Activated CD4-positive, alpha-beta T cell treated with anti-CD3 and anti-CD28 coated beads, Interleukin-2, amount 10 ng/mL, durations not matched to agents 7 days and 5 days (primary cell): ENCODE measurements at places on chromosomes 2 and 18. TPM values are rescaled to one million over a fixed set of nuclear protein-coding genes. Genes with fewer than 3 reads are reported as not detected.

The ELOA2 gene
- total RNA-seq, result not detected

DNA sequence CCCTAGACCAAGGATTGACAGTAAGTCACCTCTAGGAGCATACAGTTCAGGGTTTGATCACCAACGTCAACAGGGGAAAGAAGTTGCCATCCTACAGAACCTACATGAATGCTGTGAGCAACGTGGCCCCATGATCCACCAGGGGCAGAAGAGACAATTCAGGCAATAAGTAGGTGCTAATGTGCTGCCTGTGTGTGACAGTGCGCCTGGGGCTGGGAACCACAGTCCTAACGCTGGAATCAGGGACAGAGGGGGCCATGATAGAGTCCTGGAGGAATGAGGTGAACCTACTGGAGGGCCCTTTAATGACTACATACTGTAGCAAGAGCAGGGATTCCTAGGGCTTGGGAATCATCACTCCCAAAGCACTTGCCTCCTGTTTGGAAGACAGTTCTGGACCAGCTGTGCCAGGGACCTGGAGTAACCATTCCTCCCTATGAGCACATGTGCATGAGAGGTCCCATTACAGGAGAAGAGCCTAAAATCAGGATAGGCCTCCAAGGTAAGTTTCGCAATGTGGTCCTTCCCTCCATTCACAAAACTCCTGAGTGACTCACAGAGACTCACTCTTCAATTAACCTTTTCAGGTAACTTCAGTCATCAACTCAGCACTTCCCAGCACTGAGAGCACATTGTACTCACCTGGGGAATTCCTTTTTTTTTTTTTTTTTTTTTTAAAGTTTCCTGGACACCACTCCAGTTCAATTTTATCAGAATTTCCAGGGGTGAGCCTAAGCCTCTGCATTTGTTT is 214.0 kb downstream of the TMEM163 start:
- H3K4me1 ChIP-seq, result no peaks in the 10 kb centered on the region
- no peaks in the 10 kb centered on the region for H3K36me3 ChIP-seq
- peaks cover 6% of the 10 kb centered on the region for H3K27me3 ChIP-seq
- DNase-seq, result no peak
- no peak overlapping the region for H3K27ac ChIP-seq

DNA sequence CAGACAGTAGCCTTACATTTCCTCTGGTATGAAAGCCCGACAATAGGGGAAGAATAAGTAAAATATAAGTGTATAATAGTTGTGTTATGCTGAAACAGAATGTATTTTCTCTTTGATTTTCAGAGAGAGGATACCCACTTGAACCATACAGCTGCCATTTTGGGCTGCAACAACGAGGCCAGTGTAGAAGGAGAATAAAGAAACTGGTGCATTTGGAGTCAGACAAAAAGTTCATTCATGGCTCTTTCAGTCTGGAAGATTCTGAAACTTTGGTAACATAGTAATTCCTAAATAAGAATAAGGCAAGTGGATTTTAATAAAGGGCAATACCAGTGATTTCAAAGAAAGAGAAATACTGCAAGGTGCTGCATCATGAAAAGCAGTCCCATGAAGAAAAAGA is 610.9 kb downstream of the LRP1B start:
- no peaks in the 10 kb centered on the region for H3K36me3 ChIP-seq
- H3K27ac ChIP-seq, result no peak overlapping the region
- H3K27me3 ChIP-seq, result no peaks in the 10 kb centered on the region
- no peaks in the 10 kb centered on the region for H3K4me1 ChIP-seq
- H3K4me3 ChIP-seq, result no peak overlapping the region

GRCh38 chr2:28565033-28565432 is 69.2 kb downstream of the PLB1 start:
- peaks cover 7% of the 10 kb centered on the region for H3K27me3 ChIP-seq
- peaks cover 3% of the 10 kb centered on the region for H3K36me3 ChIP-seq

DNA sequence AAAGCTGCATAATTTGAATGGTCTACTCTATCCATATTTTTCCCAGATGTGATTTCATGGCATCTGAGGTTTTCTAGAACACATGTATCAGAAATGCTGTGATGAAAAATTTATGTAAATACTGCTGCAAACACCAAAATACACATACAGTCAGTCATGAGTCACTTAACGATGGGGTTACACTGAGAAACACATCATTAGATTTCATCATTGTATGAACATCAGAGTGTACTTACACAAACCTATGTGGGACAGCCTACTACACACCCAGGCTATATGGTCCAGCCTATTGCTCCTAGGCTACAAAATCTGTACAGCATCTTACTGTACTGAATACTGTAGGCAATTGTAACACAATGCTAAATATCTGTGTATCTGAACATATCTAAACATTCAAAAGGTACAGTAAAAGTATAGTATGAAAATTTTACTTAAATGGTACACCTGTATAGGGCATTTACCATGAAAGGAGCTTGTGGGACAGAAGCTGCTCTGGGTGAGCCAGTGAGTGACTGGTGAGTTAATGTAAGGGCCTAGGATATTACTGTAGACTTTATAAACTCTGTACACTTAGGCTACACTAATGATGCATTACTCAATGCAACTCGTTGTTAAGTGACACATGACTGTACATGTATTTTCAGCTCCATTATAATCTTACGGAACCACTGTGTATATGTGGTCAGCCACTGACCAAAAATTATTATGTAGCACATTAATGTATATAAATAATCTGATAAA is 33.5 kb downstream of the PNO1 start:
- H3K36me3 ChIP-seq, result peaks cover 10% of the 10 kb centered on the region
- H3K27me3 ChIP-seq, result no peaks in the 10 kb centered on the region
- H3K4me1 ChIP-seq, result peaks cover 25% of the 10 kb centered on the region
- H3K4me3 ChIP-seq, result no peak overlapping the region
- no peak overlapping the region for H3K27ac ChIP-seq

The ROCK2 gene
- 20.5 TPM for total RNA-seq

GRCh38 chr2:187716301-187716700 is 162.1 kb upstream of the TFPI start:
- no peak overlapping the region for H3K27ac ChIP-seq
- H3K36me3 ChIP-seq, result no peaks in the 10 kb centered on the region
- H3K27me3 ChIP-seq, result no peaks in the 10 kb centered on the region
- H3K4me3 ChIP-seq, result no peak overlapping the region
- DNase-seq, result no peak

GRCh38 chr2:7270011-7270431 is 352.8 kb downstream of the RNF144A start:
- no peak overlapping the region for H3K4me3 ChIP-seq
- H3K4me1 ChIP-seq, result no peaks in the 10 kb centered on the region
- no peak overlapping the region for H3K27ac ChIP-seq

DNA sequence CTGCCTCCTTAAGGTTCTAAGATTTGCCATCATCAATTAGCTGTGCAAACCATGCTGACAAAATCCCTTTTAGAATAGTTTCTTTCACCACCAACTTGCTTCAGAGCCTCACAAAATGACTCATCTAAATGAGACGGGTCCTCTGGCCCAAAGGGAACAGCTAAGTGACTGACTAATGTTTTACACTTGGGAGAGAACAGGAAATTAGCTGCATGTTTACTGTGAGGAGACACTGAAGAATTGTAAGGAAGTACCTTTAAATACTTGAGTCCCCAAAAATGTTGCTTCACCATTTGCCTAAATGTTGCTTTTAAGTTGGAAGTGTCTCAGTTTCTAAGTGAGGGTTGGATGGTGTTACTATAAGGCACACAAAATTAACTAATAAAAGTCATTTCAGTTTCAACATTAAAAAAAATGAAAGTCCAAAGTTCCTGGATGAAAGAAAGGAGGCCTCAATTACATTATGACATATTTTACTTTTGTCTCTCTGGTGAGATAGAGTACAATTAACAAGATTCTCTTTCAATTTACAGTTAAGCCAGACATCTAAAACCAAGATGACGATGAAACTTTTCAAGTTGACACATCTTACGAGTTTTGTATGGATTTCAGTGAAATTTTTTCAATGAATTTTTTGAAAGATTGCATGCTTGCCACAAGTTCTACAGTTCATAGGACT is 229.1 kb upstream of the FN1 start:
- peaks cover 2% of the 10 kb centered on the region for H3K27me3 ChIP-seq
- H3K36me3 ChIP-seq, result no peaks in the 10 kb centered on the region
- no peak overlapping the region for H3K4me3 ChIP-seq

The ALPG gene
- not detected for total RNA-seq

- H3K27me3 ChIP-seq, result no peaks in the 10 kb centered on the region
- H3K27ac ChIP-seq, result no peak overlapping the region
- H3K4me1 ChIP-seq, result no peaks in the 10 kb centered on the region
- no peak for DNase-seq
These were observed 116.5 kb upstream of the NETO1 start for GRCh38 chr18:72984290-72984689.

The CRYGC gene
- total RNA-seq, result not detected

- H3K4me1 ChIP-seq, result peaks cover 4% of the 10 kb centered on the region
- no peak overlapping the region for H3K27ac ChIP-seq
- no peak for DNase-seq
- H3K4me3 ChIP-seq, result no peak overlapping the region
- peaks cover 87% of the 10 kb centered on the region for H3K36me3 ChIP-seq
These were observed 154.8 kb upstream of the PGAP1 start for GRCh38 chr2:197081294-197081693.

The PPP1R1C gene
- not detected for total RNA-seq

GRCh38 chr18:25256439-25256838 is 95.5 kb downstream of the ZNF521 start:
- no peak for DNase-seq
- peaks cover 2% of the 10 kb centered on the region for H3K4me1 ChIP-seq
- no peak overlapping the region for H3K4me3 ChIP-seq

DNA sequence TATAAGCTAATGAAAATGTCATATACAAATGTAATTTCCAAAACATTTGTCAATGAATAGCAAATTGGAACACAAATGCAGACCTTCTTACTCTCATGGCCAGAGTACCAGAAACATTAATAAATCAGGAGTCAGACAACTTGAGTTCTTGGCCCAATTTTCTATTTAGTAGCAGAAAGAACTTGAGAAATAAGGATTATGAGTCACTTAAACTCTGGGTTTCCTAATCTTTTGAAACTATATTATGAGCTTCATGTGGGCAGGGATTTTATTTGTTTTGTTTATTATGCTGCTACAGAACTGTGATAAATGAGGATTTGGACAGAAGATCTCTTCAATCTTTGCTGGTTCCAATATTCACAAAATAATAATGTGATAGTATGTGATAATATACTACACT is 686.7 kb downstream of the NR4A2 start:
- no peak overlapping the region for H3K4me3 ChIP-seq
- H3K36me3 ChIP-seq, result no peaks in the 10 kb centered on the region
- DNase-seq, result no peak
- H3K4me1 ChIP-seq, result no peaks in the 10 kb centered on the region
- H3K27ac ChIP-seq, result no peak overlapping the region

DNA sequence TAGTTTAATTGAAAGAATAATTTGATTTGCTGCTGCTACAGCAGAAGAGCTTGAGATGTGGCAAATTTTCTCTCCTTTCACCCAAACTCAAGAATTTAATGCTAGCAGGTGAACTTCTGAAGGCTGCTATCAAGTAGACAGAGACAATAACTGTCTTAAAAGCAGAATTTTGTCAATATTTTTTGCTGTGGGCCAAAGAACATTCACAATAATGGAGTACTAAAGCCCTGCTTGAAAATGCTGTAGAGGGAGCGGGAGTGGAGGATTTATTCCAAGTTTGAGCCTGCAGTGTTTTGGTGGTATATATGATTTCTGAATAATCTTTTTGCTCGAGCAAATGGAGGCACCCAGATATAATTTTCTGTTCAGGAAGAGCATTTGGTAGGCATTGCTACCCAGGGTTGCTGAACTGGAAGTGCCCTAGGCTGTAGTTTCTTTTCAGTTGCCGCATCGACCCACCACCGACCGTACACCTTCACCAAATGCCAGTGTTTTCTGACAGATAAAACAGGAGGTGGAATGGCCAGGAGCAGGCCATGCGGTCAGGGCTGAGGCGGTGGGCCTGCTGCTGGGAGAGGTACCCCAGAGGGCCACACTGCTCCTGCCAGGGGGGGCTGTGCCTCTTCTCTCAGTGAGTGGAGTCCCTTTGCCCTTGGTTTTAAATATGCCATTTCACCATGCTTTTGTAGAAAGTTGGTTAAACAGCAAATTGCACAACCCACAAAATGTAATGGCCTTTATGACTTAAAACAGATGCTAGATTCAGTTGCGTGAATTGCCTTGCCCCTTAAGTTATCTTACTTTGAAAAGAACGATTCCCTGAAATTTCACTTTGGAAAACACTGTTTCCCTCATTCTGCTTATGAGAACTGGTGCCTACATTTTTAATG is 36.4 kb downstream of the TSHZ1 start:
- peaks cover 4% of the 10 kb centered on the region for H3K36me3 ChIP-seq
- peaks cover 52% of the 10 kb centered on the region for H3K4me1 ChIP-seq
- H3K27me3 ChIP-seq, result no peaks in the 10 kb centered on the region
- DNase-seq, result peak; percentile 17

- no peaks in the 10 kb centered on the region for H3K36me3 ChIP-seq
- DNase-seq, result no peak
- H3K27me3 ChIP-seq, result no peaks in the 10 kb centered on the region
- H3K4me3 ChIP-seq, result no peak overlapping the region
These were observed 320.2 kb downstream of the TMX3 start for GRCh38 chr18:68394705-68395104.

DNA sequence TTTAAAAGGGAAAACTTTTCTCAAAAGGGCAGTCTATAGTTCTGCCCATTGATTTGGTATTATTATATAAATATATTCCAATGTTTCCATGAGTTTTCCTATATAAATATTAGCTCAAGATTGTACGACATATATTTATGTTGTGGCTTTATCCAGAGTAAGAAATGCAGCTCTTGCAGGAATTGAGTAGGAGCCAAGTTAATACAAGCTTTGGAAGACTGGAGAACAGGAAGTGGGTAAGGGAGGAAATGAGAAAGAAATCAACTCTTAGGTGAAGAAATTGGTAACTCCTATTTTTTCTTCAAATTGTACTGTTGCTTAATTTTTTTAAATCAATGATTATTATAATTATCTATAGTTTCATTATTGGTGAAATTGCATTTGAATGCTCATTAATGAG is 105.4 kb upstream of the FAM117B start:
- H3K36me3 ChIP-seq, result peaks cover 2% of the 10 kb centered on the region
- no peak overlapping the region for H3K4me3 ChIP-seq
- H3K4me1 ChIP-seq, result peaks cover 16% of the 10 kb centered on the region
- DNase-seq, result no peak
